ENCODE measurements at places on chromosomes 6 and 20. TPM values are rescaled to one million over a fixed set of nuclear protein-coding genes. Genes with fewer than 3 reads are reported as not detected.

Gene ENPP1
- total RNA-seq: 0.27 TPM

Gene SUPT3H
- 20.0 TPM for total RNA-seq

Gene TINAG
- not detected for total RNA-seq

GRCh38 chr20:32075534-32075933 is 23.5 kb downstream of the HCK start:
- no peak for DNase-seq
- no peaks in the 10 kb centered on the region for H3K36me3 ChIP-seq
- H3K27me3 ChIP-seq: peaks cover 7% of the 10 kb centered on the region
- no peak overlapping the region for H3K4me3 ChIP-seq
- H3K27ac ChIP-seq: no peak overlapping the region
- no peaks in the 10 kb centered on the region for H3K4me1 ChIP-seq

- DNase-seq: peak; percentile 8
- H3K36me3 ChIP-seq: no peaks in the 10 kb centered on the region
- no peak overlapping the region for H3K4me3 ChIP-seq
- H3K27me3 ChIP-seq: peaks cover 8% of the 10 kb centered on the region
- no peak overlapping the region for H3K27ac ChIP-seq
These were observed 172.0 kb downstream of the SCP2D1 start for GRCh38 chr20:18985551-18985950.

DNA sequence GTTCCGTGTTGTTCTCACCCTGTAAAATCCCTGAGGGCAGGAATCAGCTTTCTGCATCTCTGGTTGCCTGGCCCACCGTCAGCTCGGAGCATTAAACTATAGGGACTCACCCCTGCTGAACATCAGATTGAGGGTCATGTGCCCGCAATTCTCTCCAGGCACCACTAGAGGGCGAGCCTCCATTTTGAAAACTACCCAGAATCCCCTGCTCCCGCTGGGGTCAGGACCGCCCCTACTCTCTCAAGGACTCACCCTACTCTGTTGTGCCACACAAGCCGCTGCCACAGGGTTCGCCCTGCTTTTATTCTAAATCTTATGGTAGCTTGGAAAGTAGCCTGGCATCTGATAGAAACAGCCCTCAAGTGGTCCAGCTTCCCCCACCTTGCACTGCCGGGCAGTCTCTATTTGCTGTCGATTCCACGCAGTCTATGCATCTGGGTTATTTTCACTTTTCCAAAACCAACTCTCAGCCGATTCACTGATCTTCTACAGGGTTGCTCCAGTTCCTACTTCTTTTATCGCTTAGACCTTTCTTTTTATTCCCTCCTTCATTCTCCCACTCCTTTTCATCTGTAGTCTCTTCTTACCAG is 244.1 kb upstream of the QKI start:
- H3K36me3 ChIP-seq: no peaks in the 10 kb centered on the region
- peaks cover under 1% of the 10 kb centered on the region for H3K27me3 ChIP-seq
- DNase-seq: peak; percentile 50
- no peak overlapping the region for H3K4me3 ChIP-seq

All from activated CD8-positive, alpha-beta T cell treated with anti-CD3 and anti-CD28 coated beads for 36 hours (primary cell).